T-helper 17 cell (primary cell): ENCODE measurements at places on chromosomes 3 and 15.

GRCh38 chr15:79965846-79966630 lies 5.0 kb downstream of the BCL2A1 start:
- no peaks in the 10 kb centered on the region for H3K27me3 ChIP-seq
- peak overlapping the region; percentile 91 for H3K4me3 ChIP-seq
- H3K27ac ChIP-seq: peak overlapping the region; percentile 96
- H3K4me1 ChIP-seq: peaks cover 39% of the 10 kb centered on the region
- no peak for DNase-seq

- H3K4me1 ChIP-seq: peaks cover 4% of the 10 kb centered on the region
- H3K4me3 ChIP-seq: no peak overlapping the region
Observed at GRCh38 chr15:64070106-64070505, 23.5 kb downstream of the CIAO2A start.

- peaks cover 4% of the 10 kb centered on the region for H3K36me3 ChIP-seq
- H3K4me1 ChIP-seq: peaks cover 6% of the 10 kb centered on the region
- H3K4me3 ChIP-seq: no peak overlapping the region
- DNase-seq: no peak
- H3K27me3 ChIP-seq: peaks cover 88% of the 10 kb centered on the region
Observed at GRCh38 chr3:137770835-137771399, 6.8 kb downstream of the SOX14 start.

DNA sequence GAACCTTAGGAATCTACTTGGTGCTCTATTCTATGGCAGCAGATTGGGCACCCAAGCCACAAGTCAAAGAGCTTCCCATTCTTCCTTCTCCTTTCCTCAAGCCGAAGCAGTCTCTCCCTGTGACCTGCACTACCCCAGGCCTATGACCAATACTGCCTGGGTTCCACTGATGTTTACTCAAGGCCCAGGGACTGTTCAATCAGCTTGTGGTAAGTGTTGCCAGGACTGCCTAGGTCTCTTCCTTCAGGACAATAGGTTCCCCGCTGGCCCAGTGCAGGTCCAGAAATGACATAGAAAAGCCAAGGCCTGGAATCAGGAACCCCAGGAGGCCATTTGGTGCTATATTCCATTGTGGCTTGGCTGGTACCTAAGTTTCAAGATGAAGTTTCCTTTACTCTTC lies 397.9 kb downstream of the ZIC4 start:
- no peaks in the 10 kb centered on the region for H3K4me1 ChIP-seq
- H3K27me3 ChIP-seq: no peaks in the 10 kb centered on the region
- no peaks in the 10 kb centered on the region for H3K36me3 ChIP-seq
